ENCODE measurements at places on chromosomes 2 and 18.

DNA sequence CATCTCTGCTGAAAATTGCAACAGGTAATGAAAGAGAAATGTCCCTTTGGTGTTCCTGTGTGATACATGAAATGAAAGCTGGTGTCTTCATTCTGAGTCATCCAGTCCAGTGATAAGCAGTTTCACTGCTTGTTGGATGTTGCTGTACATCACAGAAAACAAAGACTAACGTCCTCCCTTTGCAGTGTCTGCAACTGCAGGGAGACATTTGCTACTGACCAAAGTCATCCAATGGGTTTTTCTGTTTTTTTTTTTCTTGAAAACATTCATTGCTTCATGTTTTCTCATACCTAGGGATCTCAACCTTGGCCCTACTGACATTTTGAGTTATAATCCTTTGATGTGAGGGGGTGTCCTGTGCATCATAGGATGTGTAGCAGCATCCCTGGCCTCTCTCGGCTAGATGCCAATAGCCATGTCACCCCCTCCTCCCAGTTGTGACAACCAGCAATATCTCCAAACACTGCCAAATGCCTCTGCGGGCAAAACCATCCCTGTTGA lies 63.6 kb upstream of the FZD5 start:
- no peak for DNase-seq

GRCh38 chr2:236178890-236179235 lies 10.7 kb upstream of the GBX2 start:
- no peak for DNase-seq

DNA sequence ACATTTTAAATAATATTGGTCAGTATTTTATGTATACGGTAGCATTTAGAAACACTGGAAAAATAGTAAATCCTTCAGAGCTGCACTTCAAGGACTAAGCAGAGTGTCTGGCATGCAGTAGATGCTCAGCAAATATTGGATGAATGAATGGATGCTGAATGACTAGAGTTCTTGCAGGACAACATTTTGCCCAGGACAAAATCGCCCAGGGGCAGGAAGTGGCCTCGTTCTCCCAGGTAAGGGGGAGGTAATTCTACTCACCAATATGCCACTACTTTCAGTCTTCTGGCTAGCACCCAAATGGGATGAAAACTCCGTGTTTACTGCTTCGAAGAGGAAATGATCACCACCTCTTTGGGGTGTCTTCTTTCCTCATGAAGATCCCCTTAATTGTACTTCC lies 4.0 kb upstream of the DGUOK start:
- DNase-seq = no peak

- peak; percentile 55 for DNase-seq
Measured at GRCh38 chr2:27133195-27133875, 1.1 kb downstream of the PREB start.

DNA sequence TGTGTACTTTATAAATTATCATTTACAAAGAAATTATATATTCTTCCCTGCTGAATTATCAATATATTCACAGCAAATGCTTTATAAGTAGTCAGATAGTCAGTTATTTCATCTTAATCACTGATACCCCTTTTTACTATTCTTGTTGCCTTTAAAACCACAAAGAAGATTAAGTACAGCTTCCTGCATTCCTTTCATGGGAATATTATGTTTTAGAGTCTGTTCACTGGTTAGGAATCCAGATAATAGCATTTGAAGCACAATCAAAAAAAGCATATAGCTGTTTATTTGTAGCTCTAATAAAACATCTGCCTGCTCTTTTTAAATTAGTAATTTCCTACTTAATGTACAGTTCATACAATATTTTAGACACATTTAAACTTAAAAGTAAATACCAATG lies 508.9 kb downstream of the FBXO15 start:
- no peak for DNase-seq

DNA sequence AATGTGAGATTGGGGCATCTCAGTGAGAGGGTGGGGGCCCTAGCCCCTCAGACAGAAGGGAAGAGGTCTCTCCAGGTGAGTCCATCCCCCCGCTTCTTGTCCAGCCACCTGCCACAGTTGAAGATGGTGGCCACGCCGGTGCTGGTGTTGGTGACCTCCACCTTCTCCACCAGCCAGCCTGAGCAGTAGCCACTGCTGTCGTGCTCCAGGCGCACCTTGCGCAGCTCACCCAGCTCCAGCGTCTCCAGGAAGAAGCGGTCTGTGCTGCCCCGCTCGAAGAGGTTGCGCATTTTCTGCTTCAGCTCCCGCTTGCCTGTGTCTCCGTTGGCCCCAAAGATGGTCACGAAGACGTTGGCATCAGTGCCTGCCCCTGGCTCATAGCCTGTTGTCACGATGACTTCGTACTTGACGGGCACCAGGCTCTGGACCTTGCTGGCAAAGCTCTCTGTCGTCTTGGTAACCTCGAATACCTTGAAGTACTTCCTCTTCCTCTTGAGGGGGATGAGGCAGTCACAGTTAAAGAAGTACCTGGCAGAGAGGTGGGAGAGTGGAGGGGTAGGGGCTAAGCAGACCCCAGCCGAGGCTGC lies 179.5 kb downstream of the LOXHD1 start:
- DNase-seq = no peak

DNA sequence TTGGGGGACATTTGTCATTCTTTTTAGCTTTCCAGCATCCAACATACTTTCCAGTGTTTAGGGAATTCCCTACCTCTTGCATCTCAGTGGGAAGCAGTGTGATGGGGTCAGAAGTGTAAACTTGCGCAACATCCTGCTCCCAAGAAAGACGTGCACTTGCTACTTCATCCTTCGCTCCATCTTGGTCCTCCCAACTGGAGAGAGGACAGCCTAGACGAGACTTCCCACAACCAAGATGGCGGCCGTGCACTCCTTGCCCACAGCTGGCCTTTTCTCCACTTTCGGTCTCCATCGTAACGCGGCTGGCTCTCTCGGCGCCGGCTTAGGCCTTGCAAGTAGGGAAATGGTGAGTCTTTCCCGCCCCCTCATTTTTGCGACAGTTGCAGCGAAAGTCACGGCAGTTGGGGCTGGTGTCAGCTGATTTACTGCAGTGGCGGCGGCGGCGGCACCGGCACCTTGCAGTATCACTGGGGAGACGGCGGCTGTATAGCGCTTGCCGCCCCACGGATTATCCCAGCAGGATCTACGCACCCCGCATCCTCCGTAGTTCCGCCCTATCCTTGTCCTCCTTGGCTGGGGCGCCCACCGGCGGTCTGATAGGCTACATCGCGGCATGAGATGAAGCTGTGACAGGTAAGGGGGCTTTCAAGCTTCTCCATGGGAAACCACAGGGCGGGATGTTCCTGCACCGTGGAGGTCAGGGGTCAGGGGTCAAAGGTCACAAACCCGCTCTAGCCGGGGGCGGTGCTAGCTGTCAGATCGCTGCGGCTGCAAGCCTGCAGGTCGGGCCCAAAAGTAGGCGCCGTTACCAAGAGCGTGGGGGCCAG lies at the start of gene WDR7:
Gene WDR7, plus strand, starts transcription at position 416 of the 827 bp plus-strand sequence. CDS start 21,157 bp downstream, outside the sequence.
- DNase-seq = peak; percentile 82

DNA sequence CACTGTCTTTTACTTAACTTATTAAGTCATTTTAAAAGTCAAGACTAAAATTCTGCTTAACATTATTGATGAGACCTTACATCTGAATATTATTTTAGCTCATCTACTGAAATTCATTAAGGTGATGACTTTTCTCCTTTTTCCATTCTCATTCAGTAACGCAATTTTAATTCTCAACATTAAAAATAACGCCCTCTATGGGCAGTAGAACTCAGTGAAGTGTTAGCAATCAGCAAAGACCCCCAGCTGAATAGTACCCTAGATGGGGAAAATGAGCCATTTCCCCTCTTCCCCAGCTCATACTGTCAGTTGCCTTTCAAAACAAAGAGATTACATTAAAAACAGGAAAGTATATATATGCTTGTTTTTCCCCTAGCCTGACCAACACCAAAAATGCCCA lies 203.3 kb downstream of the NR4A2 start:
- DNase-seq = no peak

DNA sequence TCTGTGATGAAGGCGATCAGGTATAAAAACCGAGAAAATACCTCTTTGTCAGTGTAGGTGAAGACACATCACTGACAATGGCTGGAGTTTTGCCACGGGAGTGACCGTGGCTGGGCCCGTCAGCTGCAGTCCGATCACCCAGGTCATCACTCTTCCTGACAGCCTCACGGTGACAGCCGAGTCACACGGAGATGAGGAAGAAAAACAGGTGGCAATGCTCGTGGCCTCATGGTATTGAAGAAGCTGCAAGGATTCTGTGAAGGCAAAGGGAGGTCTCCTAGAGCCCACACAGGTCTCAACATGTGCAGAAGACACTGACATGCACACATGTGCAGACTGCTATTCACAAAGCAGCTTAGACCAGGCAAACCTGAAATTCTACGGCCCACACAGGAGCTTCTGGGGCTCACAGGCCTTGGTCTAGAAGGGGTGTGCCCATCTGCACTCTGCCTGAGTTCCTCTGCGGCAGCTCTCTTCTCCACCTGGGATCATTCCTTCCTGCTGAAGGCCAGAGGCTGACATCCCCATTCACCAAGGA lies 7.4 kb downstream of the COPS9 start:
- no peak for DNase-seq

DNA sequence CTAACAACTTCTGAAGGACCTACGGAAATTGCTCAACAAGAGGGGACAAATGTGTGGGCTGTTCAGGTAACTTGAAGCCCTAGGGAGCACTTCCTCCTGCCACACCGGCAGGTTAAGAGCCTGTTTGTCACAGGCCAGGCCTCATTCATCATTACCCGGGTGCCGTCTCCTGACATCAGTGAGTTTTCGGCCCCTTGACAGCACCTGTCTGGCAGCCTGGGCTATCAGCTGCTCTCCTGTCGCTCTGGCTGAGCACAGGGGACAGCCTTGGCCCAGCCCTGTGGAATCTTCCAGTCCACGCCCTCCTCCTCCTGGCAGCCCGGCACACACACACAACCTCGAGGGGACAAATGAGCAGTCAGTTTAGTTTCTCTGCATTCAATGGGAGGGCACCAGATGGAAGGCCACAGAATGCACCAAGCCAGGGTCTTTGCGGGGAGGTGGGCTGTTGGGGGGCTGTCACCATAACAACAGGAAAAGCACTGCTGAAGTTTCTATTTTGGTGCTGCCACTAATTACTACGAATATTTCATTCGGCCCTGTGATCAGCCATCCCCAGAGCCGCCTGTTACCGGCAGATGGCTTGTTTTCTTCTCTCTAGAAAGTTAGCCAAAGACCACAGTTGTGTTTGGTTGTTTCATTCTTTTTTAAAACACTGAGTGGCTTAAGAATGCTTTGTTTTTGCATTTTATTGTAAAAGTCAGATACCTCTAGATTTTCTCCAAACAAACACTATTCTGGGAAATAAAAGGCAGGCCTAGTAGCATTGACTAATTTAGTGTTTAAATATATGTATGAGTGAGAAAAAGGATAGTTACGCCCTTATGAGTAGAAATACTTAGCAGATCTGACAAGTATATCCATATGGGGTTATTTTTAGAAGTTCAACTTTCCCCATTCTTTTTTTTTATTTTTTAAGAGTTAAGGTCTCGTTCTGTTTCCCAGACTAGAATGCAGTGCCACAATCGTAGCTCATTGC lies 189.9 kb upstream of the NDUFV2 start:
- DNase-seq = no peak

DNA sequence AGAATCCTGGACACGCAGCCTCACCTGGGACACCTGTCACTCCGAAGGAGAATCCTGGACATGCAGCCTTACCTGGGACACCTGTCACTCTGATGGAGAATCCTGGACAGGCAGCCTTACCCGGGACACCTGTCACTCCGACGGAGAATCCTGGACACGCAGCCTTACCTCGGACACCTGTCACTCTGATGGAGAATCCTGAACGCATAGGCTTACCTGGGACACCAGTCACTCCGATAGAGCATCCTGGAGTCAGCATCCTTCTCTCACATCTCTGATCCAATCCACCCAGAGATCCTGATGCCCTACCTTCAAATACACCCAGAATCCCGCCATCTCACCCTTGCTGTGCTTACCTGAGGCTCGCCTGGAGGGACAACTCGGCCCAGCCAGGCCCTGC lies 154.9 kb downstream of the NDUFA10 start:
- DNase-seq = no peak

DNA sequence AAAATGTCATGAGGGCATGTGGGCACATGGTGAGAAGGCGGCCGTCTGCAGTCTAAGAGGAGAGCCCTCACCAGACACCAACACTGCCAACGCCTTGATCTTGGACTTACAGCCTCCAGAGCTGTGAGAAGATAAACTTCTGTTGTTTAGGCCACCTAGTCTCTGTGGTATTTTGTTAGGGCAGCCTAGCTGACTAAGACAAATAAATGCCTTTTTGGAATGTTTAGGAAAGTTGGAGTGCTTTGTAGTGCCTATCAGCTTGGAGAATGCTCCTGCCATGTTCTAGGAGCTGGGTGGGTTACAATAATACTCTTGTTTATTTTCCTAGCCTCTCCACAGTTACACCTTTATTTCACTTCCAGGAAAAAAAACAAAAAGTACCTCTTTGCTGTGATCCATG lies 92.0 kb downstream of the SPP2 start:
- no peak for DNase-seq

- DNase-seq = no peak
Measured at GRCh38 chr2:159186462-159186861, 100.0 kb downstream of the WDSUB1 start.

- peak; percentile 57 for DNase-seq
Measured at GRCh38 chr18:8264861-8265411, 344.3 kb upstream of the RAB12 start.

- DNase-seq = peak; percentile 93
Measured at GRCh38 chr2:223957092-223957851, at the start of gene MRPL44. TSS of gene MRPL44 (plus strand) at chr2:223957463. CDS start at chr2:223957473, 10 bp downstream.

- no peak for DNase-seq
Measured at GRCh38 chr18:10487154-10487553, 32.7 kb downstream of the APCDD1 start.

- no peak for DNase-seq
Measured at GRCh38 chr2:26414311-26414710, 12.6 kb downstream of the DRC1 start.

DNA sequence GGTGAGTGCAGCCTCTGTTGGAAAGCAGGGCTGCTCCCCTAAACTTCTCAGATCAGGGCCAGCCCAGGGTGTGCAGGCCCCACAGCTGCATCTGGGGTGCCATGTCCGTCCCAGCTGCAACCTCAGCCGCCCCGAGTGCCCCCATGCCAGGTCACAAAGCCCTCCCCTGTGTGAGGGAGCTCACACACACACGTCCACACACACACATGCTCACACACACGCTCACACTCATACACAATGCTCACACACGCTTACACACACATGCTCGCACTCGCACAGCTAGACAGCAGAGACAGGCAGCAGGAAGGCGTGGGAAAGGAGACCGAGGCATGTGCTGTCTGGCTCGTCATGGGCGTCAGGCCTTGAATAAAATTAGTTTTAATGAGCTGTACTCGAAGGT lies 55.4 kb downstream of the ADI1 start:
- no peak for DNase-seq

GRCh38 chr2:230160112-230160660 lies 59.6 kb downstream of the SP110 start:
- peak; percentile 71 for DNase-seq

Measured in SK-N-SH (cell line).